H1 (cell line): ENCODE measurements at places on chromosomes 2 and 18. TPM values are rescaled to one million over a fixed set of nuclear protein-coding genes. Genes with fewer than 3 reads are reported as not detected.

The TTN gene
- total RNA-seq: 6.9 and 9.7 TPM in 2 replicates

The TGFA gene
- 2.8 and 3.7 TPM in 2 replicates for total RNA-seq

The CAVIN2 gene
- total RNA-seq: not detected in 2 replicates

The RGPD8 gene
- 8.2 and 9.3 TPM in 2 replicates for total RNA-seq

The MOGAT1 gene
- total RNA-seq: 0.31 and 0.67 TPM in 2 replicates

The TUBA4B gene
- 0.24 TPM in 1 of 2 replicates, not detected in the other for total RNA-seq

The SRD5A2 gene
- not detected in 2 replicates for total RNA-seq

DNA sequence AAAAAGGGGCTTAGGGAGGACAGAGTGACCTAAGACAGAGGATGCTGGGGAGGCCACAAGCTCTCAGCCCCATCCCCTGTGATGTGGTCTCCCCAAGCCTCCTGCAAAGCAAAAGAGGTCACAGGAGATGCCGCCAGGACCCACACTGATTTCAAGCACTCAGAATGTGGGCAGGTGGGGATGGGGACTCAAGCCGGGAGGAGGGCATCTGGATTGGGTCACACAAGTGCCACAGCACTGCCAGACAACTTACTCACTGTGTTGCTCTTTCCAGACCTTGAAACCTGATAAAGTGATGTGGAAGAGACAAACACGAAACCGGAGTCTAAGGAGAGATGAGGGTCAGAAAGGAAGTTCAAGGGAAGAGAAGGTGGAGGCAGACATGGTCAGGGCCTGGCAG lies 95.7 kb downstream of the TTC32 start:
- DNase-seq: no peak

GRCh38 chr2:143452817-143453451 lies 323.7 kb downstream of the ARHGAP15 start:
- no peak for DNase-seq

- DNase-seq: no peak
These were observed 168.8 kb downstream of the TXNL1 start for GRCh38 chr18:56469582-56469981.

DNA sequence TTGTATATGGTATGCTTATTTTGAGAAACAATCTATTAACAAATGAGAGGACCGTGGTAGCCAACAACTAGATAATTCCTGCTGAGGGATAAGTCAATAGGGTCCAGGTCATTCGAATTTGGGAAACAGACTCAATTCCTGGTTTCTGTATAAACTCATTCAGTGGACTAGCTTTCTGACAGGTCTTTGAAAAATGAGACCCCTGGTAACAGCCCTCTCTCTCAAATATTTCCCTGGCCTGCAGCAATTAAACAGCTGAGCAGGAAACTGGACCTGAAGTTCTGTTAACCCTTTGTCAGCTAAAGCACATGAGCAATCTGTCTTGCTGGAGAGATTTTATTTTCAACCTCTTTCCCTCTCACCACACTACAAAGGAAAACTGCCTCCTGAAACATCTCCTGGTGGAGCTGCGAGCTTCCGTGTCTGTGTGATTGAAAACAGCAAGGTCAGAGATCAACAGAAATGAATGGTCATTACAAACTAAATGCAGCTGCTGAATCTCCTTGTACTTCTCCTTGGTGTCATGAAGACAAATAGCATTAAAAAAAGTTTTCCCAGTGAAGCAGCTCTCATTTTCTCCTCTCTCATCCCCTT lies 70.3 kb upstream of the CCDC85A start:
- DNase-seq: no peak

DNA sequence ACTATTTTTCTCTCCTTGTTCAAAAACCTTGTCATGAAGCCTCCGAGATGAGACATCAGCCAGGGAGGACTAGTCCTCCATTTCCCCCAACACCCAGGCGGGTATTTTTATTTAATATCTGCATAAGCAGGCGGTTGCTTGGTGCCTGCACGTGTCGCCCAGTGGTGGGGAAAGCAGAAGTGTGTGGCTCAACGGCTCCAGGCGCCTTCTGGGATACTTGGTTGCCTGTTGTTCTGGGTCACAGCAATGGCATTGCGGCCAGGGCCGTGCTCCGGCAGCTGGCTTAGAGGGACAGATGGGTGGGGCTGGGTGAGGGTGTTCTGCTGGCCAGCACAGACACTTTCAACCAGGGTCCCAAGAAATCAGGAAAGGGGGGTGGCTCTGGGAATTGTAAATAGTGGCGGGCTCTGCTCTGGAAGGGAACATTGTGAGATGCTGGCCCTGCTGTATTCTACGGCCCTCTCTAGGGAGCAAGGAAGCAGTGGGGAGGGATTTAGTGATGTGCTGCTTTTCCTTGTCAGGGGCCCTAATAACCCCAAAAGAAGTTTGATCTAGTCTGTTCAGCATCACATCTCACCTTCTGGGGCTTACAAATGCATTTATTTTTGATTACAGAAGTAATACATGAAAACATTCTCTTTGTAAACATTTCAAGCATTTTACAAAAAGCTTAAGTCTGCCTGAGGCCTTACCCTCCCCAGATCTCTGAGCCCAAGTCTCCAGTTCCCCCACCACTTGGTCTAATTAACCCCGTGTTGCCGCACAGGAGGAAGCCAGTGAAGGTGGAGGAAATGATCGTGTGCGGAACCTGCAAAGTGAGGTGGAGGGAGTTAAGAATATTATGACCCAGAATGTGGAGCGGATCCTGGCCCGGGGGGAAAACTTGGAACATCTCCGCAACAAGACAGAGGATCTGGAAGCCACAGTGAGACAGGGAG lies 1.1 kb downstream of the VAMP8 start:
- no peak for DNase-seq

GRCh38 chr2:218033590-218034496 lies 31.0 kb upstream of the TNS1 start:
- DNase-seq: no peak

DNA sequence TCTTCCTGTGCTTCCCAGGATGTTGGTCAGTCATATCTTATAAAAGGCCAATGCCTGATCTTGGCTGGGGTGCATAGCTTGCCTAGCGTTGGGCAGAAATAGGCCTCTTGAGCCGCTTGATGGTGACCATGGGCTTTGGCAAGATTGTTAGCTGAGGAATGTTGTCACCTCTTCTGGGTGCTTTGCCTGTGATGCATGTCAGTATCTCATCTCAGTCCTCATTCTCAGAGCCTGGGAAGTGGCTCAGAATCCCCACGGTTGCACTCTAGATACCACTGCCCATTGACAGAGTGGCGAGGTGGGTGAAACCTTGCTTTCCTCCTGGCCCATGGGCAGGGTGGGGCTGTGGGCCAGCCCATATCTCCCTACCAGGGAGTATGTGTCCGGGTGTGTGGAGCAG lies 79.2 kb upstream of the MGAT5 start:
- no peak for DNase-seq

GRCh38 chr2:237721458-237721857 lies 77.1 kb upstream of the RBM44 start:
- DNase-seq: no peak

DNA sequence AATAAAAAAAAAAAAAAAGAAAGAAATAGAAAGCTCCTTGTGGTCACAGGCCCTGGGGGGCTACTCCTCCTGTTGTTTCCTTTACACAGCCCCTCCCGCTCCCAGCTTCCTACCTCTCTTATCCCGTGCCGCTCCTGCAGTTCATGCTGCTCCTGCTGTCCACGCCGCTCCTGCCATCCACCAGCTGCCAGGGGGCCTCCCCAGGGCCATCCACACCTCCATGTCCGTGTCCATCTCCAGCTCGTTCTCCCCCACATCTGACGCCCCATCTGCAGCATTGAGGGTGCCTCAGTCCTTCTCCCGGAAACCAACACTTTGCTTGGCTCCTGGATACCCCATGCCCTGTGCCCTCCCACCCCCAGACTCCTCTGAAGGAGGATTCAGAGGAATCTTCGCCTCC lies 191.7 kb downstream of the EIPR1 start:
- DNase-seq: no peak

- DNase-seq: no peak
These were observed 73.3 kb downstream of the NDUFA10 start for GRCh38 chr2:239951825-239952224.

DNA sequence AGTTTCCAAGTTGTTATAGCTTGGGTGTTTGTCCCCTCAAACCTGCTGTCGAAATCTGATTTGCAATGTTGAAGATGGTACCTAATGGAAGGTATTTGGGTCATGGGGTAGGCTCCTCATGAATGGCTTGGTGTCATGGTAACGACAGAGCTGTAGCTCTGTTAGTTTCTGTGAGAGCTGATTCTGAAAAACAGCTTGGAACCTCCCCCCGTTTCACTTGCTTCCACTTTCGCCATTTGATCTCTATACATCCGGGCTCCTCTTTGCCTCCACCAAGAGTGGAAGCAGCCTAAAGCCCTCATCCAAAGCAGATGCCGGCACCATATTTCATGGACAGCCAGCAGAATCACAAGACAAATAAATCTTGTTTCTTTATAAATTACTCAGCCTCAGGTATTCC lies 1035.1 kb upstream of the SLC39A10 start:
- no peak for DNase-seq

DNA sequence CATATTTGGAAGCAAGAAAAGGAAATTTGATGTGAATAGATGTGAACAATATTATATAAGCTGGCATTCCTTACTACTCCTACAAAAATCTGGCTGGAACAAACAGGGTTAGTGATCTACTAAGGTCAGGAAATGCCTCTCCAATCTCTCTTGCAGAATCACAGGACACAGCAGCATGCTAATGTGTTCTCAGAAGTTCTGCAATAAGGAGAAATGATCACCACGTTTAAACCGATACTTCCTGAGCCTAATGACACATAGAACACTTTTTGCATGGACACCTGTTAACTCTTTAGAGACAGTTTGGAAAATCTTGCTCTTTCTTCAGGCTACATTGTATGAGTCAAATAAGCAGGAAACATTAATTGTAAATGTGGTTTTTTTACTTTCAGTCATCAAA lies 89.6 kb upstream of the MAP3K20 start:
- no peak for DNase-seq

- no peak for DNase-seq
These were observed 81.7 kb downstream of the AGPS start for GRCh38 chr2:177474301-177474700.

DNA sequence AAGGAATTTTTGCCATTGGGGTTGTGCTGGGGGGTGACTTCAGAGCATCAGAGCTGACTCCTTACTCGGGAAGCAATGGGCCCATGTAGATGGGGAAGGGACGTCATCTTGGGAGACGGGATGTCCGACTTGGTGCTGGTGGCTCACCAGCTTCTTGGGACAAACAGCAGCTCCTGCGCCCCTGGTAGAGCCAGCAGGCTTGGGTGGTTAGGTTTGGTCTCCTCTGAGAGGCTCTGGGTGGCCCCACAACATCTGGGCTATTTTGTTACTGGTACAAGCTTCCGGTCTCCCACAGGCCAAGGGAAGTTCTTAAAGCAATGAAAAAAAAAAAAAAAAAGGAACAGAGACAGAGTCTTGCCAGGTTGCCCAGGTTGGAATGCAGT lies 1.8 kb downstream of the NGEF start:
- no peak for DNase-seq

DNA sequence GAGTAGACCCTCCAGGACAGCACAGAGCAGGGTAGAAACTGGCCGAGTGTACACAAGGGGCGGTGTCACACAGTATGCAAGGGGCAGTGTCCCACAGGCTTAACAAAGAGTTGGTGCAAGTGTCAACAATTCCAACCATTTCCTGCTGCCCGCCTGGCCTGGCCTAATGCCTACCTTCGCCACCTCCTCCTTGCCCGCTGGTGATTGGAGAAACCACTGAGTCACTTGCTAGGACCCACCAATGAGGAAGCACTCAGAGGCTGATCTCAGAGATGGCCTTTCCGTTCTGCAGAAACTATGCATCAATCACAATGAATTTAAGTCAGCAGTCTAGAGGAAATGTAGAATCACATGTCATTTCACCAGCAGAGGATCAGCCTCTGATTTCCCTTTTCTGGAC lies 263.3 kb upstream of the PKDCC start:
- DNase-seq: no peak

DNA sequence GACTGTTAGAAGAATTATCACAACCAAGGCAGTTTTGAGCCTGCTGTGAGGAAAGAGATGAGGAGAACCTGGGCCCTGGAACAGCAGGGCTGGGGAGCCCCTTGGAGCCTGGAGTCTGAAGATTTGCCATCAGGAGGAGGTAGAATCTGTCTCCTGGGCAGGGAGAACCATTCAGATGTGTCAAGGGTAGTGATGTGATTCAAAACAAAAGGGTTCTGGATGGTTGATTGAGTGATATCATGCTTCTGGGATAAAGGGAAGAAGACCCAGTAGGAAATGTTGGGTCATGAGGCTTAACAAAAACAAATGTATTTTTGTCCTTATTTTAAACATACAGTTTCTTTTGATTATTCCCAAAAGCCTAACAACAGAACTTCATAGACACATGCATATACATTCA lies 28.6 kb downstream of the RNF144A start:
- no peak for DNase-seq

DNA sequence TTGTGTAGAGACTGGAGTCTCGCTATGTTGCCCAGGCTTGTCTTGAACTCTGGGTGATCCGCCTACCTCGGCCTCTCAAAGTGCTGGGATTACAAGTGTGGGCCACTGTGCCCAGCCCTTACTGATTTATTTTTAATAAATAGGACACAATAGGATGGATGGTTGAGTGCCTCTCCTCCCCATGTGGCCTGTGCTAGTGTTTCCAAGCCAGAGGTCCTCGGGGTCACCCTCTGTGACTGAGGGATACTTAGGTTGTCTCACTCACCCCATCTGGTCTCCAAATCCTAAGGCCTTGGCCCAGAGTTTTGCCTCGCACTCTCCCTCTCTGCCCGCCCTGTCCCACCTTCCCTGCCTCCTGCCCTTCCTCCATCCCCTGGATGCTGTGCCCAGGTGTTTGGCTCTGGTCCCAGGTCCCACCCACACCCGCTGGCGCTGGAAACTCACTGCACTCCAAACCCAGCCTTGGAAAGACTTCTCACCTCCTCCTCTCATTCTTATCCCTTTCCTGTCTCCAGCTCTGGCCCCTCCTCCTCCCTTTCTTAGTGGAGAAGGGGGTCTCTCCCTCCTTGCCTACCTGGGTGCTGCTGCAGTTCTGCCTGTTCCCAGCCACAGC lies 4.7 kb upstream of the ECEL1 start:
- DNase-seq: no peak

DNA sequence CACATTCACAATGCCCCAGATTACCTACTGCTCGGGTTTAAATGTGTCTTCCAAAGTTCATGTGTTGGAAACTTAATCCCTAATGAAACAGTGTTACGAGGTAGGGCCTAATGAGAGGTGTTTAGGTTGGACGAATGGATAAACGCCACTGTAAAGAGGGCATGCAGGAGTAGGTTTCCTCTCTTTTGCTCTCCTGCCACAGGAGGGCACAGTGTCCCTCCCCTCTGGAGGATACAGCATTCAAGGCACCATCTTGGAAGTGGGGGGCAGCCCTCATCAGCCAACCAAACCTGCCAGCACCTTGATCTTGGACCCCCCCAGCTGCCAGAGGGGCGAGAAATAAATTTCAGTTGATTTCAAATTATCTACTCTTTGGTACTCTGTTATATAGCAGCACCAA lies 103.5 kb downstream of the TSHZ1 start:
- DNase-seq: no peak

- no peak for DNase-seq
These were observed 110.8 kb downstream of the LOXHD1 start for GRCh38 chr18:46546111-46546640.
